NCI-H2081 (cell line): ENCODE measurements at places on chromosomes 5 and 9.
A peak's percentile ranks its signal among the peaks of the same experiment; 100 is the strongest.

DNA sequence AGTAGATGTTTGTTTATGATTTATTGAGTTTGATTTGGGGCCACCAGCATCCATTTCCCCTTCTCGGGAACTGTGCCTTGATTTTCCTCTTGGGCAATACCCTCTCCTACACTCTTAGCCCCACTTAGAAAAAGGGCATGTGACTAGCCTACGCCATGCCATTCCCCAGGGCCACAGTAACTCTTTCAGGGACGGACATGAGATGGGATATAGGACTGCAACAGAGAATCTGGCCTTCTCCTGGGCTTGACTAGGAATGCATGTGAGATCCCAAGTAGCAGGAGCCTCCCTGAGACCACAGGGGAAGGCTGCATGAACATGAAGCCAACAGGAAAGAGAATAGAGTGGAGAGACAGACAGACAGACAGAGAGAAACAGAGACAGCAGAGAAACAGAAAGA, 30.7 kb upstream of the SPARC start:
- no peak for DNase-seq

GRCh38 chr5:78781611-78782286, 133.2 kb upstream of the LHFPL2 start:
- DNase-seq = no peak

DNA sequence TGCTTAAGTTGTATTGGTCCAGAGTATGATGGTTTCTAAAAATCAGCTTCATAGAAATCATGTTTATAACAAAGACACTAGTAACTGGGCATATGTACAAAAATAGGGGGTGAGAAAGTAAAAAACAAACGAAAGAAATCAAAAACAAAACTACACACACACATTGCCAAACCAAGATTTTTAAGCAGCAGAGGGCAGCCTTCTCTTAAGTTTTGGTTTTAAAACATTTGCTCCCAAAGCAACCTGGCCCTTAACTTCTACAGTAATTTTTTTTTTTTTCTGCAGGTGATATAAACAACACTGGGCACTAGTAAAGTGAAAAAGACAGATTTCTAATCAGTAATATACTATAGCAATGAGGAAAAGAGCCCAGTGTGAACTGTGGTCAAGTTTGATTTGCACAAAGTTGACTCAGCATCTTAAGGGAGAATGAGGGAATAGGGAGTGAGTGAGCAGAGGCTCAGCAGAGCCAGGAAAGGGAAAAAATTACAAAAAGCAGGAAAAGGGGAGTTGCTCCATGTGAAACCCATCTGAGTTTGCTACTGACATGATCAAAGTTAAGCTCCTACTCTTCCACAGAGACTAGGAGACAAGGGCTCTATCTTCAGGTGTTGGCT, 13.4 kb upstream of the GAPT start:
- DNase-seq = no peak

- no peak for DNase-seq
Measured at GRCh38 chr9:137761032-137761431, 116.5 kb upstream of the CACNA1B start.

- peak; percentile 9 for DNase-seq
Measured at GRCh38 chr5:77924081-77924480, 147.9 kb upstream of the TBCA start.

DNA sequence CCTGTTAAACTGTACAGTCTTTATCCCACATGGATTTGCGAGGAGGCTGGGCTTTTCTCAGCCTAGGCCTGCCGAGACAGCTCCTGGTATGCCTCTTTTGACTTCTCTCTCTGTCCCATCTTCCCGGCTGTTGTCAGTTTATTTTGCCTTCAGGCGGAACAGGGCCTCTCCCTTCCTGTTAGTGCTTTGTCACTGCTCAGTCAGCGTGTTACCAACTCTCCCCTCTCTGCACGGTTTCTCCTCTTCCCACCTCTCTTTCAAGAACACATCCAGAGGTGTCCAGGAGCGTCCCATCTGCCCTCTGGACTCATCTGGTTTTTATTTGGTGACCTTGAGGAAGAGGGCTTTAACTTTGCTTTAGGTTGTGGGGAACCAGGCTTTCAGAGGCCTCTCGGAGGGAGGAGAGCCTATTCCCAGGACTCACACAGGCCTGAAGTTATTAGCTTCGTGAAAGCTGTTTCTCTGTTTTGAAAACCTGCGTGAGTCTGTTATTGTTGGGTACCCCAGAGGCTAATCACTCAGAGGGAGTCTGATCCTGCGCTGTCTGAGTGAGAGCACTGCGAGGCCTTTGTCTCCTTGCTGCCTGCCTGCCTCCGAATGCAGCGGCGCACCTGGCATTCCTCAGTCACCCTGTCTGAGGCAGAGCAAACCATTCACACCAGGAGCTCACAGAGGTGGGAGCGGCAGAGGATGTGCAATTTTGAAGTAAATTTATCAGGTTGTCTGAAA, 234.4 kb upstream of the MPDZ start:
- peak; percentile 96 for DNase-seq

GRCh38 chr5:35904443-35905132, 33.8 kb downstream of the CAPSL start:
- DNase-seq = no peak
